Left colon (tissue), 2 donors: ENCODE measurements at places on chromosomes 4 and X. TPM values are rescaled to one million over a fixed set of nuclear protein-coding genes. Genes with fewer than 3 reads are reported as not detected.

Gene GLA
- total RNA-seq, result 16.9 TPM

DNA sequence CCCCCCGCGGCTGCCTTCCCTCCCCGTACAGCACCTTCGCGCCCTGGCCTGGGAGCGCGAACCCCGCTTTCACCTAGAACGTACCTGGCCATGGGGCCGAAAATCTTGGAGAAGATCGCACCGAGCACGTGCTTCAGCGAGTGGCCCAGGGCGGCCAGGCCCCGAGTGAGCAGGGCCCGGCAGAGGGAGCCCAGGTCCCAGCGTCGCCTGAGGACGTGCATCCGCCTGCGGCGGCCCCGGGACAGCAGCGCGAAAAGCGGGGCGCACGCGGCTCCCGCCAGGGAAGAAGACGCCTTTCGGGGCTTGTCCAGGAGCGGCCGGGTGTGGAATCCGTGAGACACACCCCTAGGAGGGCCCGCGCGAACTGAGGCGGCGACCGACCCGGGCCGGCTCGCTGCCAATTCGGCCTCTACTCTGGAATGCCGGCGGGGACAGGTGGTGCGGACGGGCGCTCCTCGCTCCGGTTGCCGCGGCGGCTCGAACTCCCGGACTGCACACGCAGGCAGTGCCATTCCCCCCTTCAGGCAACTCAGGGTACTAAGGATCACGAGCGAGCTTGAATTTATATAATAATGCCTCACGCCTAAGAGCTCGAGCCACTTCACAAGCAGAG lies at the start of gene HS6ST2:
HS6ST2 (minus strand) TSS at position 539 of the 613 bp plus-strand sequence.
- DNase-seq, result peak; percentile 30

- no peak for DNase-seq
These were observed 106.3 kb downstream of the GC start for GRCh38 chr4:71677568-71677967.

GRCh38 chrX:136130931-136131833 lies 16.2 kb upstream of the FHL1 start:
- DNase-seq, result no peak

Gene CT45A3
- total RNA-seq, result not detected

Gene BEX5
- total RNA-seq, result 1.3 TPM

Gene ABLIM2
- total RNA-seq, result 18.7 TPM

DNA sequence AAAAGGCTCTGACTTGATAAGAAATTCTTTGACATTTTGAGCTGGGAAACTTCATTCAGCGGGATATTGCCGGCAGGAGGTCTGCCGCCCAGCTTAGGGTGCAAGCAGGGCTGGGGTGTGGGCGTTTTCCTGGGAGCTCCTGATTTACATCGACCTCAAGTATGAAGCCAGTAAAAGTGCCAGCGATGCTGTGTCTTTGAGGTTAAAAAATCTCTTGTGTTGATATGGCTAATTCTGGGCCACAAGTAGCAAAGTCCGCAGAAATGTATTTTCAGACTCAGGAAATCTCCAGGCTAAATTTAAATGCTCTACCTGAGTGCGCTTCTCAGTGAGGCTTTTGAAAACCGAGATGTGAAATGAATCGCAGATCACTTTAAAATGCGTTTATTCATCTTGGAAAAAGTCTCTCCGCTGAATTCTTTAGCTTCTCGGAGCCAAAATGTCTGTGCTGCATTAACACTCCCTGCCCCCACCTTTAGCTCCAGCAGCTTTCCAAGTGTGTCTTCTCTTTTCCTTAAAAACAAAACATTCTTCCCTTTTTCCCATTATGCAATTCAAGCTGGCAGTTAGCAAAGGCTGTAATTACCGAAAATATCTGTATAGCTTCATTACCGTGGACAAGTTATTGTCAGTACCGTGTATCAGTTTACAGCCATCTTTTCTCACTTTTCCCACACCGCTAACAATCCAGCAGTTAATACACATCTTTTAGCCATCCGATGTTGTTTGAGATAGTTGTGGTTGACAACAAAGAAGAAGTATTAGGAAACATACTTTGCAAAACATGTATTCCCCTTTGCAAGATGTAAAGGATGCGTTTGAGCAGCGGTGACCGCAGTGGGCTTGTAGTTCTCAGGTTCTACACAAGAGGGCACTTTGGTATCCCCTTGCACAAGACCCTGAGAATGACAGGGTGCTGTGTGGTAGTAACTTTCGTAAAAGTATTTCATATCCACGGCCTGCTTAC lies 136.0 kb upstream of the STX18 start:
- no peak for DNase-seq

DNA sequence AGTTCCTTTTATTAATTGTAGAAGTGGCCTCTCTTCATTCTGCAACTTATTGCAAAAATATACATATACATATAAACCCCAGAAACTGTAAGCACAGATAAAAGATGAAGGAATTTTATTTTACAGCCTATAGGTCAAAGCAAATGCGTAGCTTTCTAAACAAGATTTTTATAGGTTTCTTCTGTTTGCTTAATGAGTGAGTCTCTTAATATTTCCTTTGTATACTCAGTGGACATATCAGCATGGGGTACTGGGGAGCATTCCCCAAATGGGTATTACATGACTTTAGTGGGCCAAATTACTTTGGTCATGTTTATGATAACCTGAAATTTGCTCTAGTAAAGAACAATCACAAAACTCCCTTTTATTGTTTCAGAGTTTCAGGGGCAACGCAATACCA lies 1698.6 kb upstream of the IGFBP7 start:
- DNase-seq, result no peak
